Aorta (tissue), 5 donors: ENCODE measurements at places on chromosomes 13 and 19.

- no peaks in the 10 kb centered on the region for H3K4me1 ChIP-seq
- peaks cover 5% of the 10 kb centered on the region for H3K36me3 ChIP-seq
- H3K4me3 ChIP-seq: no peak overlapping the region
- no peaks in the 10 kb centered on the region for H3K27me3 ChIP-seq
Measured at GRCh38 chr19:56400485-56400884, 3.6 kb upstream of the ZNF583 start.

DNA sequence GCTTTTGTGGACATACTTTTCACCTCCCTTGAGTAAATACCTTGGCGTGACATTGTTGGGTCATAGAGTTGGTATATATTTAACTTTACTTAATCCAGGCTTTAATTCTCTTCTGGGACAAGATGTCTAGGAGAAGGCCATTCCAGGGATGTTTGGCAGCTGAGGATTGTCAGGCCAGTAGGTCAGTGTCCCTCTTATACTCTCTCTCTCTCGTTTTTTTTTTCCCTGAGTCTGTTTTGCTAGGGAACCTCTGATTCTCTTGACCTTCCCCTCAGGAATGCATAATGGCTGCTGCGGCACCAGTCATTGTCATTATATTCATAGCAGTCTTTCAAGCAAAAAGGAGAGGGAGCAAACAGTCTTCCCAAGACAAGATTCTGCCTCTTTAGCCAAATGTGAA lies 48.8 kb downstream of the BICRA start:
- no peaks in the 10 kb centered on the region for H3K36me3 ChIP-seq
- no peak overlapping the region for H3K27ac ChIP-seq
- DNase-seq: no peak
- no peak overlapping the region for H3K4me3 ChIP-seq
- no peaks in the 10 kb centered on the region for H3K4me1 ChIP-seq
- H3K27me3 ChIP-seq: no peaks in the 10 kb centered on the region

DNA sequence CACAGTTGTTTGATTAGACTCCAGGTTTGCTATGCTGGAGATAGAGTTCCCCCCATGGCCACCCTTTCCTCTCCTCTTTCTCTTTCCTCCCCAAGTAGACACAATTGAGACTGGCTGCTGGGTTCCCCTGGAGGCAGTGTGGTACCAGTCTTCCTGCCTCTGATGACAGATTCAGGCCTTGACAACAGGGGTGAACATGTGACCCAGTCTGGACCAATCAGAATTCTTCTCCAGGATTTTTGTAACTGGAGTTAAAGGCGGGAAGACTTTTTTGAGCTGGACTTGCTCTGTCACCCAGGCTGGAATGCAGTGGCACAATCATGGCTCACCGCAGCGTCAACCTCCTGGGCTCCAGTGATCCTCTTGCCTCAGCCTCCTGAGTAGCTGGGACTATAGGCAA lies 48.7 kb downstream of the CCNE1 start:
- H3K4me3 ChIP-seq: no peak overlapping the region
- H3K27ac ChIP-seq: no peak overlapping the region
- no peaks in the 10 kb centered on the region for H3K27me3 ChIP-seq
- no peaks in the 10 kb centered on the region for H3K4me1 ChIP-seq

DNA sequence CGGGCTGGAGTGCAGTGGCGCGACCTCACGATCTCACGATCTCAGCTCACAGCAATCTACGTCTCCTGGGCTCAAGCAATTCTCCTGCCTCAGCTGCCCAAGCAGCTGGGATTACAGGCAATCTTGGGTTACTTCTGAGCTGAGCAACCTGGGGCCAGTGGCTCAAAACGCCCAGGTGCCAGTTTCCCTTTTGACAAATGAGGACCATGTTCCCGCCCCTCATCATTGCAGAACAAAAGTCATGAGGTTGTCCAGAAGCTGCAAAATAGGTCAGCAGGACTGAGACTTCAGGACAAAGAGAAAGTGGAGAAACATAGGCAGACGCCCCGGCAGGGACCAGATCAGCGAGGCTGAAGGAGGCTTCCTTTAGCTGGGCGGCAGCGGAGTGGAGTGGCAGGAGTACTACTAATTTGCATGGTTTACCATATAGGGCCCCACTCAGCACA lies 3.3 kb upstream of the ADGRE5 start:
- H3K36me3 ChIP-seq: no peaks in the 10 kb centered on the region
- H3K27me3 ChIP-seq: no peaks in the 10 kb centered on the region
- H3K27ac ChIP-seq: no peak overlapping the region
- peaks cover 3% of the 10 kb centered on the region for H3K4me1 ChIP-seq
- no peak overlapping the region for H3K4me3 ChIP-seq

DNA sequence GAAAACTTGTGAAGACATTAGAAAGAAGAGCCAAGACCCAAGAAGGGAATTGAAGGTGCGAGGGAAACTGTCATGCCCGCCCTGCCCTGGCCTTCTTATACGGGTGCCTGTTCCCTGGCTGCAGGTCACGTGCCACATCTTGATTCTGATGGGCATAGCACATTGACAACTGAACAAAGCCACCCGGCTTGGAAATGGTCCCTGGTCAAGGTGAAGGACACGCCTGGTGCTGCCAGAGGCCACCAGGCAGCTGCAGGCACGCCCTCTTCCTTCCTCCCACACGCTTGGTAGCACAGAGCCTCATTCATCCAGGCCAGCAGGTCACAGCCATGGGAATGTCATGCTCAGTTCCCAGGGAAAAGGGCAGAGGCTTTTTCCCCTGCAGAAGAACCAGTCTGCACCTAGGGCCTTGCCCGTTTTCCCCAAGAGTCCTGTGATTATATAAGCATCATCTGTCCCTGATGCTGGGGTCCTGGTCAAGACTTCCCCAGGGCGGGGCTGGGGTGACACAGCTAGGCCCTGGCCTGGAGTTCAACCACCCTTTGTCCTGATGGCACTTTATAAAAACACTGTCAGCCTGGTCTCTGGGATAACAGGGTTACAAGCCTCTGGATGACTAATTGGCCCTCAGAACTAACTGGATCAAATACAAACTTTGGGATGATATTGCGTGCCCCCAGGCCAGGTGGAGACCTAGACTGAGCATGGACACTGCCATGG lies 56.0 kb downstream of the CDADC1 start:
- H3K27ac ChIP-seq: no peak overlapping the region
- no peaks in the 10 kb centered on the region for H3K27me3 ChIP-seq
- no peaks in the 10 kb centered on the region for H3K4me1 ChIP-seq
- H3K4me3 ChIP-seq: no peak overlapping the region
